ENCODE measurements at places on chromosomes 11 and 22. TPM values are rescaled to one million over a fixed set of nuclear protein-coding genes. Genes with fewer than 3 reads are reported as not detected.

Gene NPAS4
- total RNA-seq = not detected

Gene SCUBE2
- 1.1 TPM for total RNA-seq

Gene IL17REL
- total RNA-seq = not detected

DNA sequence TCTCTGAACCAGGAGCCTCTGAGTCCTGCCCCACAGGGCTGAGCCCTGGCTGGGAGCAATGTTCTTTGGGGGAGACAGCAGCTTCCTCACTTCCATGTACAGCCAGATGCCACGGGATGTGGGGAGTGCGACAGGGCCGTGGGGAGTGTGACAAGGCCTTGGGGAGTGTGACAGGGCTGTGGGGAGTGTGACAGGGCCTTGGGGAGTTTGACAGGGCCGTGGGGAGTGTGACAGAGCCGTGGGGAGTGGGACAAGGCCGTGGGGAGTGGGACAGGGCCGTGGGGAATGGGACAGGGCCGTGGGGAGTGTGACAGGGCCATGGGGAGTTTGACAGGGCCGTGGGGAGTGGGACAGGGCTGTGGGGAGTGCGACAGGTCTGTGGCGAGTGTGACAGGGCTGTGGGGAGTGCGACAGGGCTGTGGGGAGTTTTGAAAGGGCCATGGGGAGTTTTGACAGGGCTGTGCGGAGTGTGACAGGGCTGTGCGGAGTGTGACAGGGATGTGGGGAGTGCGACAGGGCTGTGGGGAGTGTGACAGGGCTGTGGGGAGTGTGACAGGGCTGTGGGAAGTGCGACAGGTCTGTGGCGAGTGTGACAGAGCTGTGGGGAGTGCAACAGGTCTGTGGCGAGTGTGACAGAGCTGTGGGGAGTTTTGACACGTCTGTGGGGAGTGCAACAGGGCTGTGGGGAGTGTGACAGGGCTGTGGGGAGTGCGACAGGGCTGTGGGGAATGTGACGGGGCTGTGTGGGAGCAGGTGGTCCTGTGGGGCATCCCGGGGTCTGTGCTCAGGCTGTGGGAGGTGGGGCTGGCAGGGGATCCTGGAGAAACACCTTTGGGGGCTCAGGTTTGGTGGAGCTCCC, 6.6 kb upstream of the KRTAP5-6 start:
- DNase-seq = no peak

- no peak for DNase-seq
Observed at GRCh38 chr11:12119502-12119901, 9.1 kb downstream of the MICAL2 start.

Measured in right lobe of liver (tissue), 6 donors.